Right lung (tissue), 10 donors: ENCODE measurements at places on chromosomes 3 and 15. TPM values are rescaled to one million over a fixed set of nuclear protein-coding genes. Genes with fewer than 3 reads are reported as not detected.

SKIC8 gene
- polyA plus RNA-seq, result 114 TPM

SLC6A1 gene
- 4.8 TPM for polyA plus RNA-seq

XCR1 gene
- polyA plus RNA-seq, result 0.42 TPM

GPR27 gene
- polyA plus RNA-seq, result 2.2 TPM

SHF gene
- 34.3 TPM for polyA plus RNA-seq

KLHDC8B gene
- polyA plus RNA-seq, result 34.7 TPM

STRIT1 gene
- 0.28 TPM for polyA plus RNA-seq
